Astrocyte (in vitro differentiated cells and primary cell): ENCODE measurements at places on chromosomes 1 and 21. TPM values are rescaled to one million over a fixed set of nuclear protein-coding genes. Genes with fewer than 3 reads are reported as not detected.

DNA sequence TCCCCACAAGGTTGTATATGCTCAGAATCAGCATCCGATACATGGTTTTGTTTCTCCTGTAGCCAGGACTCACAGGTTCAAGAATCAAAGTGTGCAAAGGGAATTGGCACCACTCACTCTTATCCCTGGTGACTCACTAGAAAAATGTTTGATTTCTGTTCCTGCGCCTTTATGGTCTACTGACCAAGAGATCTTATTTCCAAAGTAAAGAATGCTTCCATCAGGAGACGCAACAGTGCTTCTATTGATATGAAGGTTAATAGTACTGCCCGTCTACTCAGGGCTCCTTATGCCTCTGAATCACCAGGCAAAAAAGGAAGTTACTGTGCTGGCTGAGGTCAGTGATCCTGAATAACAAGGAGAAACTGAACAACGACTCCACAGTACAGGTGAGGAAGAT, 1392.0 kb upstream of the PRMT6 start:
- no peak overlapping the region for H3K4me3 ChIP-seq
- peak; percentile 1 for DNase-seq
- no peaks in the 10 kb centered on the region for H3K4me1 ChIP-seq
- no peak overlapping the region for H3K27ac ChIP-seq

DNA sequence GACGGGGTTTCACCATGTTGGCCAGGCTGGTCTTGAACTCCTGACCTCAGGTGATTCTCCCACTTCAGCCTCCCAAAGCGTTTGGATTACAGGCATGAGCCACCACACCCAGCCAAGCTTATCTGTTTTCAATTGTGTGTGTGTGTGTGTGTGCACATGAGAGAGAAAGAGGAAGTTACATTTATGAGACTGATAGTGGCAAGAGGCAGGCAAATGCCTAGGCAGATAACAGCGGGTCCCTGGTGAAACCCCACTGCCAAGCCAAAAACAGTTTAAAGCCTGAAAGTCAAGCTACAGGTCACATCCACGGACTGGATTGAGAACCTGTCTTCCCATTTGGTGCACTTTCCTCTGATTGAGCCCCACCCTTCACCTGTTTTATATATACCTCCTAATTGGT, 35.1 kb upstream of the IFNGR2 start:
- no peak overlapping the region for H3K4me3 ChIP-seq
- DNase-seq: no peak
- no peaks in the 10 kb centered on the region for H3K36me3 ChIP-seq
- H3K27ac ChIP-seq: no peak overlapping the region

- DNase-seq: no peak
- H3K27ac ChIP-seq: no peak overlapping the region
- H3K4me3 ChIP-seq: no peak overlapping the region
- H3K4me1 ChIP-seq: no peaks in the 10 kb centered on the region
- peaks cover 7% of the 10 kb centered on the region for H3K27me3 ChIP-seq
- no peaks in the 10 kb centered on the region for H3K36me3 ChIP-seq
Observed at GRCh38 chr1:8966606-8967005, 20.9 kb downstream of the CA6 start.

- H3K36me3 ChIP-seq: no peaks in the 10 kb centered on the region
- no peak for DNase-seq
- no peaks in the 10 kb centered on the region for H3K27me3 ChIP-seq
- no peak overlapping the region for H3K27ac ChIP-seq
- H3K4me1 ChIP-seq: no peaks in the 10 kb centered on the region
Observed at GRCh38 chr1:166570954-166571353, 268.3 kb upstream of the POGK start.

- H3K4me3 ChIP-seq: no peak overlapping the region
- H3K4me1 ChIP-seq: peaks cover 2% of the 10 kb centered on the region
- H3K27me3 ChIP-seq: peaks cover 20% of the 10 kb centered on the region
- no peak overlapping the region for H3K27ac ChIP-seq
- no peaks in the 10 kb centered on the region for H3K36me3 ChIP-seq
Observed at GRCh38 chr1:22182715-22183114, 39.8 kb upstream of the WNT4 start.

CLSTN1 gene
- total RNA-seq: 181 and 197 TPM in 2 replicates

S100A10 gene
- total RNA-seq: 1,137 and 1,257 TPM in 2 replicates

DEPDC1 gene
- total RNA-seq: 2.0 and 2.6 TPM in 2 replicates
